ENCODE measurements at places on chromosomes 5 and 9. TPM values are rescaled to one million over a fixed set of nuclear protein-coding genes. Genes with fewer than 3 reads are reported as not detected.

The GRXCR2 gene
- 1.1 TPM for total RNA-seq

The HARS2 gene
- total RNA-seq: 27.8 TPM

The ZNF883 gene
- total RNA-seq: 6.2 TPM

The PCDH12 gene
- 7.6 TPM for total RNA-seq

The CXCL14 gene
- total RNA-seq: 0.49 TPM

DNA sequence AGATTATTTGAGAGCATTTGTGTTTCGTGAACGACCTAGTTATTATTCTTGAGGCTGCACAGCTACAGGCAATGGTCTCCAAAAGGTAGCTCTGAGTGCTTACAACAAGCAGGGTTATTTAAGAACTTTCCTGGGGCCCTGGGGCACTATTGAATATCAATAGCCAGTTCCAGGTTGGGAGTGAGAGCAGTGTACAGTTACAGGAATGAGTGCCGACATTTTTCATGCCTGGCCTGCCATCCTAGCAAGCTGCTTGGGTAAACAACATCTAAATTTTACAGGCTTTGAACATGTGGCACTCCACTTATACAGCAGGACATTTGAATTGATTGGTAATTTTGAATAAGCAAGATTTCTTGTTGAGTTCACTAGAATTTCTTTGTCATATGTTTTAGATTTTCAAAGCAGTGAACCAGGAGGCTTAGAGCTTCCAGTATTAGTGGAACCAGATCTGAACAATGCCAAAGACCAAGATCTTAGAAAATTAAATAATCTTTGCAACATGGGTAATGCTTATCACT lies 171.9 kb upstream of the GDNF start:
- H3K27me3 ChIP-seq: peaks cover 10% of the 10 kb centered on the region
- DNase-seq: no peak
- no peaks in the 10 kb centered on the region for H3K4me1 ChIP-seq
- H3K4me3 ChIP-seq: no peak overlapping the region

- peaks cover 99% of the 10 kb centered on the region for H3K4me1 ChIP-seq
- no peaks in the 10 kb centered on the region for H3K36me3 ChIP-seq
- peak overlapping the region; percentile 35 for H3K4me3 ChIP-seq
Measured at GRCh38 chr9:121725008-121725775, 73.8 kb downstream of the DAB2IP start.

GRCh38 chr5:54301849-54302248 lies 8.5 kb downstream of the ARL15 start:
- peaks cover 57% of the 10 kb centered on the region for H3K4me1 ChIP-seq
- no peaks in the 10 kb centered on the region for H3K27me3 ChIP-seq
- H3K4me3 ChIP-seq: no peak overlapping the region

DNA sequence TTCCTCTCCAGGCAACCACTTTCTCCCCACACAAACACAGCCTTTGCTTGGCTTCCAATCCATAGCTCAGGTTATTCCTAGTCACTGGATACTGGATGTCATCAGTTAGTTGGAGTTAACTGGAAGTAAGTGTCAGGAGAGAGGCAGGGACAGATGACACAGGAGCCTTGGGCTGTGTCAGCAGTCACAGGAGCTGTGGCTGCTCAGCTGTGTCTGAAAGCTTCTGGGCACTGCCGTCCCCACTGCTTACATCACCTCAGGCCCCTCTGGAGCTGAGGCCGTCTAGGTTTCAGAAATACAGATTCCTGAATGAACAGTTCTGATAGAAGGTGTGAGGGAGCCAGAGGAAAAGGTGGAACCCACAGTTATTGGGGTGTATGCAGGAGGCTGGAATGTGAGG lies 17.3 kb upstream of the FAM240B start:
- no peaks in the 10 kb centered on the region for H3K36me3 ChIP-seq
- H3K27me3 ChIP-seq: peaks cover 7% of the 10 kb centered on the region
- no peak overlapping the region for H3K27ac ChIP-seq
- no peak for DNase-seq
- no peaks in the 10 kb centered on the region for H3K4me1 ChIP-seq
- H3K4me3 ChIP-seq: no peak overlapping the region

DNA sequence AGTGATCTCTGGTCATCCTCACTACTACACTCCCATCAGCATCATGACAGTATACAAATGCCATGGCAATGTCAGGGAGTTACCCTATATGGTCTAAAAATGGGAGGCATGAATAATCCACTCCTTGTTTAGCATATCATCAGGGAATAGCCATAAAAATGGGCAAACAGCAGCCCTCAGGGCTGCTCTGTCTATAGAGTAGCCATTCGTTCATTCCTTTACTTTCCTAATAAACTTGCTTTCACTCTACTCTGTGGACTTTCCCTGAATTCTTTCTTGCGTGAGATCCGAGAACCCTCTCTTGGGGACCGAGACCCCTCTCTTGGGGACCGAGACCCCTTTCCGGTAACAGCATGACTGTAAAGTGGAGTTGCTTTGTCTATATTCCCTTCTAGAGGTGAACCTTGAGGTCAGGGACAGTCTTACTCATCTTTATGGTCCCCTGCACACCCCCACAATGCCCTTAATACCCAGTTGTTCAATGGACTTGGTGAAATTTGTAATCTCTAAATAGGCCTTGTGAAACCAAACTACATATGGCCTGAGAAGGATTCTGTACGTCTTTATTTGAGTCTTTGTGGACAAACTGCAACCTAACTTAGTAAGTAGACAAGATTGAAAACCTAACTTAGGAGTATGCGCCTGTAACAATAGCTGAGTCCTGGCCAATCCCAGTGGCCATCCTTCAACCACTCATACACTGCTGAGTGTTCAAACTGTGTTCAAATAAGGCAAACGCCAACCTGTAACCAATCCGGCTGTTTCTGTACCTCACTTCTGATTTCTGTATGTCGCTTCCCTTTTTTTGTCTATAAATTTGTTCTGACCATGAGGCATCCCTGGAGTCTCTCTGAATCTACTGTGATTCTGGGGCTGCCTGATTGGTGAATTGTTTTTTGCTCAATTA lies 32.3 kb upstream of the UBTD2 start:
- H3K4me1 ChIP-seq: no peaks in the 10 kb centered on the region
- no peak overlapping the region for H3K27ac ChIP-seq
- no peaks in the 10 kb centered on the region for H3K36me3 ChIP-seq
- DNase-seq: no peak
- H3K27me3 ChIP-seq: no peaks in the 10 kb centered on the region
- H3K4me3 ChIP-seq: no peak overlapping the region

GRCh38 chr5:141729387-141730006 lies 47.5 kb upstream of the ARAP3 start:
- H3K27ac ChIP-seq: no peak overlapping the region
- H3K36me3 ChIP-seq: no peaks in the 10 kb centered on the region
- no peak for DNase-seq
- no peak overlapping the region for H3K4me3 ChIP-seq
- no peaks in the 10 kb centered on the region for H3K27me3 ChIP-seq

DNA sequence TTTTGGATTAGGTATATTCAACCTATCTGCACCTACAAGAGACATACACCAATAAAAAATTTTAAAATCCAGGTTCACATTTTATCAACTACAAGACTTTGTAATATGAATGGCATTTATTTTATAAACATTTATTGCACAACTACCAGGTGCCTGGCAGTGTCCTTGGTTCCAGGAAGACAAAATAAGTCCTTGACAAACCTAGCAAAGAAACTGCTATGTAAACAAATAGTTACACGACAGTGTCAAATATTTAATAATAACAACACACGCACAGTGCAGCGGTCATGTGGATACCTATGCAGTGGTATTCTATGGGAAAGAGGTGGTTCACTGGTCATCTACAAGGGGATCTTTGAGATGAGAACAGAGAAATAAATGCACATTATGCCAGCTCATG lies 120.7 kb downstream of the MYO10 start:
- H3K36me3 ChIP-seq: no peaks in the 10 kb centered on the region
- no peak for DNase-seq
- peaks cover 10% of the 10 kb centered on the region for H3K4me1 ChIP-seq
- peaks cover 10% of the 10 kb centered on the region for H3K27me3 ChIP-seq
- no peak overlapping the region for H3K4me3 ChIP-seq
- no peak overlapping the region for H3K27ac ChIP-seq

DNA sequence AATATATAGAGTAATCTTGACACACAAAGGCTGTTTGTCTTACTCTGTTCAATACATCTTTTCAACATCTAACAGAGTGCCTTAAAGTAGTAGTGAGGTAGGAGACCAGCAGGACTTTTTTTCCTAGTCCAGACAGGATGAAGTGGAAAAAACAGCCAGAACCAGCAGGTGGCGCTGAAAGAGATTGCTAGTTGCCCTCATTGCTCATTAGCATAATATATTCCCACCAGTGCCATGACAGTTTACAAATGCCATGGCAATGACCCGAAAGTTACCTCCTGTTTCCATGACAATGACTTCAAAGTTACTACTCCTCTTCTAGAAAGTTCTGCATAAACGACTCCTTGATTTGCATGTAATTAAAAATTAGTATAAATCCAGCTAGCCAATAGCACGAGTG lies 387.4 kb downstream of the ACTL7B start:
- no peak overlapping the region for H3K4me3 ChIP-seq
- no peaks in the 10 kb centered on the region for H3K36me3 ChIP-seq
- no peak for DNase-seq
- no peak overlapping the region for H3K27ac ChIP-seq
- peaks cover 10% of the 10 kb centered on the region for H3K4me1 ChIP-seq

DNA sequence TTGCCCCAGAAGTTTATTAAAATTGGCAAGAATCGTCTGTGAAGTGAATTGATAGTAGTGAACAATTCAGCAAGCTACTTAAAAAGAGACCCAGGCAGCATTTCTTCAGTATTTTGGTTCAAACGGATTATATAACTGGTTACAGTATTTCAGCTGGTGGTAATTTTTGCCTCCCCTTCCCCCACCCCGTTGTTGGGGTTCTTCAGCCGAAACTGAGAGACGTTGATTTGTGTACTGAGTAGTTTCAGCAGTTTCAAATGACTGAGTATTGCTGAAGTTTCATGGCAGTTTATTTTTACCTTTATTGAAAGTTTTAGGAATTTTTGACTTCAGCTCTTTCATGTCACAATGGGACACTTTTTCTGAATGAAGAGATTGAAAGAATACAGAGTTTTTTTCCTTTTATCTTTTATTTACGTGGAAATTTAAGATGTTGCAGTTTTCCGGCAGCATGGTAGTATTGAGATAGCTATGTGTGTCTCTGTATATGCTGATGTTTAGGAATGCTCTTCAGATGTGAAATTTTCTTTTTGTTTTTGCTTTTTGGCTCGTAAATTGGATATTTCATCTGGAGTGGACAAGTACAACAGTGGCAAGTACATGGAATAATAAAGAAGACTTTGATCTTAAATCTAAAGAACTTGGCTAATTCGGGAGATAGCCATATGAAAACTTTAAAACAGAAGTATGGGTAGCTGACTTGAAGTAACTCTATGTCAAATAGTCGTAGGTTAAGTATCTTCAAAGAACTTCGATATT lies 1.9 kb downstream of the GPBP1 start:
- H3K4me3 ChIP-seq: peak overlapping the region; percentile 87
- H3K27me3 ChIP-seq: no peaks in the 10 kb centered on the region
- H3K4me1 ChIP-seq: peaks cover 80% of the 10 kb centered on the region
- no peaks in the 10 kb centered on the region for H3K36me3 ChIP-seq

DNA sequence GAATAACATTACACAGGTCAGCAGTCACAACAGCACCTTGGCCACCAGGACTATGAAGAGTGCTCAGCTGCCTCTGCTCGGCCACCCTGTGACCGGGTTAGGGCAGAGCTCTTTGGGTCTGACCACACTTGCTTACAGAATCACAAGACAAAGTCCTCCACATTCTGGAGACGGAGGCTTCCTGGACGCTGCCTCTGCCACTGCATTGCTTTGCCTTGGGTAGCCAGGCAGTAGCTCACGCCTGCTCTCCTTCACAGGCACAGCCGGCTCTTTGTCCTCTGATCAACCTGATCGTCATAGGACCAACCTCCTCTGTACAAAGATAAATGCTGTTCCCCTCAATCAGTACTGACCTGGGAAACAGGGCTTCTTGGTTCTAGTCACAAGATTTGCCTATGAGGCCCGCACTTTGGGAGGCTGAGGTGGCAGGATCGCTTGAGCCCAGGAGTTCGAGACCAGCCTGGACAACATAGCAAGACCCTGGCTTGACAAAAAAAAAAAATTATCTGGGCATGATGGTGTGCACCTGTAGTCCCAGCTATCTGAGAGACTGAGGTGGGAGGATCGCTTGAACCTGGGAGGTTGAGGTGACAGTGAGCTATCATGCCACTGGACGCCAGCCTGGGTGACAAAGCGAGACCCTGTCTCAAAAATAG lies 128.4 kb upstream of the IER5L start:
- H3K36me3 ChIP-seq: no peaks in the 10 kb centered on the region
- no peaks in the 10 kb centered on the region for H3K27me3 ChIP-seq
- no peak overlapping the region for H3K4me3 ChIP-seq
- H3K27ac ChIP-seq: no peak overlapping the region

GRCh38 chr5:34459908-34460307 lies 196.2 kb upstream of the RAI14 start:
- DNase-seq: no peak
- peaks cover 5% of the 10 kb centered on the region for H3K27me3 ChIP-seq
- H3K4me3 ChIP-seq: no peak overlapping the region
- no peaks in the 10 kb centered on the region for H3K36me3 ChIP-seq
- no peak overlapping the region for H3K27ac ChIP-seq

DNA sequence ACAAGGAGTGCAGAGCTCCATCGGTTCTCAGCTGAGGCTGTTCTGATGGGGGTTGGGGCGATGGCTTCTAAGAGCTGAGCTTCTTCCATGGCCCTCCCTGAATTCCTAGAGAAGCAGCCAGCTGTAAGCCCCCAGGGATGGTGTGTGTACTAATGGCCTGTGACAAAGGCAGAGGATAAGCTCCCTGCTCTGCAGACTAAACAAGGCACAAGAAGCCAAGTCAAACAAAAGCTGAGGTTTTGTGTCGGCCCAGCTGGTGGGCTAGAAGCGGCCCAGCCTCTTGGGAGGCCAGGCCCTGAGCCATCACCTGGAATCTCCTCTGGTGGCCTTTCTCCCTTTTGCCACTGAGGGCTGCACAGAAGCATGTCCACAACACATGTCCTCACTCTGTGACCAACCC lies 75.0 kb upstream of the XPA start:
- no peak overlapping the region for H3K27ac ChIP-seq
- H3K36me3 ChIP-seq: no peaks in the 10 kb centered on the region
- DNase-seq: no peak

GRCh38 chr9:77305622-77306400 lies 128.5 kb downstream of the VPS13A start:
- no peak overlapping the region for H3K27ac ChIP-seq
- H3K36me3 ChIP-seq: peaks cover 9% of the 10 kb centered on the region
- no peak for DNase-seq
- H3K4me1 ChIP-seq: no peaks in the 10 kb centered on the region
- H3K27me3 ChIP-seq: no peaks in the 10 kb centered on the region

DNA sequence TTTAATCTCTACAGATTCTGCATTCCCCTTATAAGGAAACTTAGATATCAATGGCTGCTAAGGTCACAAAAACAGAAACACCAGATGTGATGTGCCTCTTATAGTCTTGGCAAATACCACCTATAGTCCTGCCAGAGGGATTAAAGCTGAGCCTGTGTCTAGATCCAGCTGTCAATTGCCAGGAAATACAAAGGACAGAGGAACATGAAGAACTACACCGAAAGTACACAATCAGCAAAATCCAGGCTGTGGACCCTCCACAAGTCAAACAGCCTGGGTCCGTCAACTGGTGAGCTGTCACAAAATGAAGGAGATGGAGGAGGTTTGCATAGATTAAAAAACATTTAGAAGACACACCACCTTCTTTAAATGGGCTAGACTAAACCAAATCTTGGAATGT lies 85.4 kb downstream of the KLF4 start:
- peak overlapping the region; percentile 30 for H3K27ac ChIP-seq
- H3K4me1 ChIP-seq: peaks cover 24% of the 10 kb centered on the region
- no peaks in the 10 kb centered on the region for H3K36me3 ChIP-seq
- no peaks in the 10 kb centered on the region for H3K27me3 ChIP-seq
- DNase-seq: no peak

All from left ventricle myocardium inferior (tissue), 1 donor.